ENCODE measurements at places on chromosomes 1 and 21.

DNA sequence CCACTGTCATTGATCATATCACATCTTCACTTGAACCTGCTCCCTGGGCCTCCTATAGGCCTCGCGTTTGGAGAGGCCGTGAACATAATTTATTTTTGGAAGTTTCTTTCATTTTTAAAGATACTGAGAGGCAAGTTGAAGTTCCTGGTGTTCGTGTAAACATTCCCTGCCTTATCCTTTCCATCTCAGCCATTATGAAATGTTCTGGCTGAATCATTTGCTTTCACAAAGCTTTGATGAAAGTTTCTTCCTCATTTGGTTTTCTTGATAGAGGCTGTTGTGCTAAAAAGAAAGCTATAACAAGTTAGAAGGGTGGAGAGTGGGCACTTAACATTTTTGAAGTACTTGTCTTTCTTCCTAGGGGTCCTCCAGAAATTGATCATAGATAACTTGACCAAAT is 15.5 kb downstream of the CAMTA1 start:
- no peak for DNase-seq

- DNase-seq = no peak
Observed at GRCh38 chr1:187961895-187962294, 1133.1 kb downstream of the PLA2G4A start.

GRCh38 chr1:206744683-206745082 is 25.9 kb upstream of the IL19 start:
- DNase-seq = no peak

GRCh38 chr1:114076308-114076707 is 77.4 kb downstream of the SYT6 start:
- no peak for DNase-seq

DNA sequence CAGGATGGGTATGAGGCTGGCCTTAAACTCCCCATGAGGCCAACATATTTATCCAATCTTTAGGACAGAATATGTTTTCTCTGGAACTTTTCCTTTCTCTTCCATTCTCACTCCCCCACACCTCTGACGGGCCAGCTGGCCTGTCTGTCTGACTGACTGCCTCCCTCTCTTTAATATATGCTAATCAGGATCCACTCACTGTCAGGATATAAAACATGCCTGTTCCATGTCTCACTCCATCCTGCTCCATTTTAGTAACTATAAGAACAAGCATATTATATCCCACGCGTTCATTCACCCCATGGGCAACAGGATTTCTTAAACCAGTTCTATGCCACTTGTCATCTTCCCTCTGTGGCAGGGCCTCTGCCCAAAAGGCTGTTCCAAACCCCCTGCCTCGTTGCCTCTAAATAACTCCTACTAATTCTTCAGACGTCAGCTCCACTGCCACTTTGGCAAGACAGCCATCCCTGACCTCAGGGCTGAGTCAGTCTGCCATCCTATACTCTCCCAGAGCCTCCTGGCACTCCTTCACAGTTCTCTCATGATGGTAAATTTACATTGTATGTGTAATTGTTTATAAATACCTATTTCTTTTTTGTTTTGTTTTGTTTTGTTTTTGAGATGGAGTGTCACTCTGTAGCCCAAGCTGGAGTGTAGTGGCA is 84.3 kb upstream of the SPATA6 start:
- no peak for DNase-seq

DNA sequence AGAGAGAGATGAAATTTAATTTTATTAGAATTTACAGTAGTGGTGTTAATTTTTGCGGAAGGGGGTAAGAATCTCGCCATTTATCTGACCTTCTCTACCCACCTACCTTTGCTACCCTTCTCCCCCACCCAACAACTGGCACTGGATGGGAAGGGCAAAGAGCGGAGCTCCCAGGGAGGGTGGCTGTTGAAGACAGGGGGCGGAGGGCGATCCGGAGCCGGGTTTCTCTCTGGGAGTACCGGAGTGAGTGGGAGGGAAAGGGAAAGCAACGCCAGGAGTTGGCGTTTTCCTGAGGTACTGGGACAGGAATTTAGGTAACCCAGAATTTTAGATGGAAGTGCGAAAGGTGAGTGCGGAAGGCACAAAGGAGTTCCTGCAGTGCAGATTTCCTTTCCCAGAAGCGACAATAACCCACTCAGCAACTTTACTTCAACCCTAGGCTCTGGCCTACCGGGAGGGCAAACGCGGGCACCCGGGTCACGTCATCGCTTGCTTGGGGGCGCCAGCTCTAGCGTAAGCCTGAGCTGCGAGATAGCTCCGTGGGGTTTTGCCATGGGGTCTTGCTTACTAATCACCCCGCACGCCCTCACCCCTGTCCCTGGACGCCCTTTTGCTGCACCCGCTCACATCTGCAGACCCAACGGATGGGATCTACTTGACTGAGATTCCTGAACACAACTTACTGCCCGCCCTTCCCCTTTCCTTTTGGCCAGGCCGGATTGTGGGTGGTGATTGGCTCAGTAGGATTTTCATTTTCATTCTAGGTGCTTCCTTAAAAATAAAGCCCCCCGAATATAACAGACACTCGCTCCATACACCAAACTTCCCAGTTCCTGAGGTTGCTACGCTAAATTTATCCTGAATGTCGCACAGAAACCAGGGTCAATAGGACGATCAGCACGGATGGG is 413.0 kb upstream of the ESRRG start:
- DNase-seq = no peak
